ENCODE measurements at places on chromosomes 3 and 15.

DNA sequence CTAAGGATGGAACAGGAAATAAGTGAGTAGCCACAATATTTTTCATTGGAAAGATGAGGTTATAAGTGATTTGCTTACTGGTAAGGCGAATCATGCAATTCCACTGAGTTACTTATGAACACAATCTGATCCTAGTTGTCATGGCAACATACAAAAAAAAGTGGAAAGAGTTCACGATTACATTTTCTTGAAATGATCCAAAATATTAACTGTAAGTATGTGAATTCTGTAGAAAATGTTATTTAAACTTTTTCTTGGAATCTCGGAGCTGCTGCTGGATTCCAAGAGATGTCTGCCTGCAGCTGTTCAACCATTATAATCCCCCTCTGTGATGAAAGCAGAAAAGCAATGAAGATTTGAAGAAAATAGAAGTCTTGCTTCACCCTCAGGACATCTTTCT is 120.5 kb downstream of the KBTBD8 start:
- no peak for DNase-seq

GRCh38 chr3:155112661-155113389 is 32.7 kb downstream of the MME start:
- DNase-seq, result no peak

GRCh38 chr3:154236331-154236730 is 88.0 kb downstream of the DHX36 start:
- DNase-seq, result no peak

GRCh38 chr15:60540002-60540651 is 61.2 kb upstream of the ICE2 start:
- no peak for DNase-seq

- DNase-seq, result no peak
These were observed 25.2 kb upstream of the CNTN3 start for GRCh38 chr3:74639681-74640080.

DNA sequence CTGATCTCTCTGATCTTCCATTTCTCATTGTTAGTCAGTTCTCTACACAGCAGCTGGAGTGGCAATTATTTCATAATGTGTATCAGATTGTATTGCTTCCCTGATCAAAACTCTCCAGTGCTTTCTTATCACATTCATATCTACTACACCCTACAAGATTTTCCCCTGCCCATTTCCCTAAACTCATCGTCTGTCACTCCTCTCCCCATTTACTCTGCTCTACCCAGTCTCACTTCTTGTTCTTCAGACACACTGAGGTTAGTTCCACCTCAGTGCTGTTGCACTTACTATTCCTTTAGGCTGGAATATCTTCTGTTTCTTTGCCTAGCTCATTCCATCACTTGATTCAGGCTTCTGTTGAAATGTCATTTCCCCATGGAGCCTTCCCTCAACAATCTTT is 197.1 kb downstream of the SATB1 start:
- DNase-seq, result no peak

DNA sequence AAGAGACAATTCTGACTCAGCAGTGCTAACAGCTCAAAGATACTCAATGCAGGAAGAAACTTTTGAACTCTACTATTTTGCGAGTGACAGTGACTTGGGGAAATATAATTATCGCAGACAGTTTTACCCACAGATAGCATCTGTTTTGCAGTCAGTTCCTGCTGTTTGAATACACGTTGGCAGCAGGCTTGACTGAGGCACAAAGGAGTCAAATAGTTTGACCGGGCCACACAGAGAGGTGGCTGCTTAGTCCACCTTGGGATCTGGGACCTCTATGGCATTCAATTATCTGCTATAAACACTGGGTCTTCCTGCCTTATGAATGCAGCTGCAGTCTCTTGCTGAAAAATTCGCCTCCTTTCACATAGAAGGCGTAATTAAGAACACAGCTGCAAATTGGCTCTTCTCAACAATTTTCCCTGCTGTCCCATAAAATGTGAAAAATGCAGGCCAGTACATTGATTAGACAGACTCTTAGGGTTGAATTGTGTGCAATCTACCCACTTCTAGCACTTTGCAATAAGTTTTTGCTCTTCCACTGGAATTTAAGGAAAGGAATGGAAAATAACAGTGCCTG is 56.5 kb downstream of the OTOL1 start:
- no peak for DNase-seq

DNA sequence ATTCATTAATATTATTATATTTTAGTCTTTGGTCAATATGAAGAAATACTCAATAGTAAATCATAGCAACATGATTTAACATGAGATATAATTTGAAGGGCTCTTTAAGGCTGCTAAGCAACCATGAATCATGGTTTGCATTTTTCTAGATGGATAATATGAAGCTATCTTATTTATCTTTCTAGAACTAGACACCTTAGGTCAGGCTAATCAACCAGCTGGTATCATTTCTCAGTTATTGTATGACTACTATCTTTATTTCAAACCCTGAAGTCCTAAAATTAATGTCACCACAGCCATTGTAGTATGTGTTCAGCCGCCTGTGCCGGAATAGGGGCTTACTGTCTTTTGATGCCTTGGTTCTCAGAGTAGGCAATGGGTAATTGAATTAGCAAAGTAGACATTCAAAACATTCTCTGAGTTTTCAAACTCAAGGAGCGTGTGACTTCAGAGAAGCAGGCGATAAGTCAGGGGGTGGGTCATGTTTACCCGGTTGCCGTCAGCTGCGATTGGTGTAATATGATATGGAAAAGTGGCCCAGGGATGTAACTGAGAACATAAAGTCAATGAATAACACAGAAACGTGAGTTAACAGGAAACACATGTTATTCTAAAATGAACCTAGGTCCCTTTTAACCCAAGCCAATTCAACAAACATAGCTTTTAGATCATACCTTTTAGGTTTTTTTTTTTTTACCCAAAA is 93.4 kb upstream of the CTDSPL start:
- DNase-seq, result no peak

- no peak for DNase-seq
These were observed 13.6 kb downstream of the TMOD3 start for GRCh38 chr15:51842852-51843737.

GRCh38 chr3:177836671-177837070 is 639.4 kb upstream of the TBL1XR1 start:
- no peak for DNase-seq

- peak; percentile 7 for DNase-seq
These were observed 27.4 kb upstream of the HDAC11 start for GRCh38 chr3:13452490-13453335.

- DNase-seq, result no peak
These were observed 34.3 kb downstream of the MCF2L2 start for GRCh38 chr3:183394150-183394549.

GRCh38 chr3:126636436-126636835 is 18.5 kb downstream of the TXNRD3 start:
- no peak for DNase-seq

GRCh38 chr3:152073267-152073666 is 195.5 kb upstream of the MBNL1 start:
- DNase-seq, result no peak

Measured in CD8-positive, alpha-beta T cell (primary cell).